ENCODE measurements at places on chromosomes 12 and 14.

- no peak for DNase-seq
These were observed 66.8 kb downstream of the COX16 start for GRCh38 chr14:70292716-70293115.

DNA sequence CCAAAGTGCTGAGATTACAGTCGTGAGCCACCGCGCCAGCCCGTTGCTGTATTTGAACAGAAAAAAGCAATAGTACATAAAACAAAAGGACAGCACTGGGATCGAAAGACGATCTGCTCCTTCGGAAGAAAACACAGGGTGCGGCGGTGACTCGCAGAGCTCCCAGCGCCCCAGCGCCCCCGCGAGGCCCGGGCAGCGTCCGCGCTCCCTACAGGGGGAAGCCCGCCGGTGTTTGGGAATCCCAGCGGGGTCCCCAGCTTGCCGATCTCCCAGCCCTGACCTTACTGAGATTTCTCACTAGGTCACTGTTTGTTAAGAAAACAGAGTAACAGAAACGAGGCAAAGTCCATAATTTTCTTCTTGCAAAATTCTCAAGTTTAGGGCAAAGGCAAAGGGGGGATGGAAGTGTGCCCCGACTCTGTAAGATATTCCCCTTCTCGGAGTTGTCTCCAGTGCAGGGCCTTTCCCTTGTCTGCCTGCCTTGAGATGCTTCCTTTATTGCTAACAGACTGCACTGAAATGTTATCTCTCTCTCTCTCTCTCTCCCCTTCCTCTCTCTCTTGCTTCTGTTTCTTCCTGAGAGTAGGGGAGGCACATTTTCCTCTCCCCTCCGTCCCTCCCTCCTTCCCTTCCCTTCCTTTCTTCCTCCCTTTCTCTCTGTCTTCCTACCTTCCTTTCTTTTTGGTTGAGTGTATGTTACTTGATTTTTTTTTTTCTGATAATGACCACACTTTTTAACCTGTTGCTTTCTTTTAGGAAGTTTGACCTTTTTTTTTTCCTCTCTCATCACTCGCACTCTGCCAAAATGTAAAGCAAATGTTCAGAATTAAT lies 91.9 kb downstream of the TMEM30B start:
- no peak for DNase-seq

DNA sequence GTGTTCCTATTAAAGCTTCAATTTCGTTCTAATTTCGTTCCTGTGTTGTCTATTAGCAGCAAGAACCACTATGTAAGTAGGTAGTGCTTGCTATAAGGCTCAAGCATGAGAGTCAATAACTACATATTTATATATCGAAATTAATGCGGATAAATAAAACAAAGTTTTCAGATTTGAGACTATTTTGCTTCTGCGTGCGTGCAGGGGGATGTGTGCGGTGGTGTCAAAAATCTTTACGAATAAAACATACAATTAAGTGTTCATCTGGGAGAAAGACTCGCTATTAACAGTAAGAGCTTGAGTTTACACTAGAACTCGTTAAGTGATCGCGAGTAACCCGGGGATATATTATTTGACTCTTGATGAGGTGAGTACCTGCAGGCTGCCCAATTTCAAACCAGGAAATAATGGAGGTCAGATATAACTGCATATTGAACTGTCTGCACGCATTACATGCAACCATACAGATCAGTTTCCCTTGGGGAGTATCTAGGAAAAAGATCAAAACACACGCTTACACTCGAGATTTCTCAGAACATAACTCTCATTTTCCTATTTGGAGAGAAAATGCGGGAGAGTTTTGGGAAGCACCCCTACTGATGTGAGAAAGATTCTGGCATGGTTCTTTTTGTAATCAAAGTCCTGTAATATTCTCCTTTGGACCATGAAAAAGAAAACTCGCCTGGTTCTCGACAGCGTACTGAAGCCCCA lies 813 bp downstream of the TWF1 start:
- DNase-seq = no peak

DNA sequence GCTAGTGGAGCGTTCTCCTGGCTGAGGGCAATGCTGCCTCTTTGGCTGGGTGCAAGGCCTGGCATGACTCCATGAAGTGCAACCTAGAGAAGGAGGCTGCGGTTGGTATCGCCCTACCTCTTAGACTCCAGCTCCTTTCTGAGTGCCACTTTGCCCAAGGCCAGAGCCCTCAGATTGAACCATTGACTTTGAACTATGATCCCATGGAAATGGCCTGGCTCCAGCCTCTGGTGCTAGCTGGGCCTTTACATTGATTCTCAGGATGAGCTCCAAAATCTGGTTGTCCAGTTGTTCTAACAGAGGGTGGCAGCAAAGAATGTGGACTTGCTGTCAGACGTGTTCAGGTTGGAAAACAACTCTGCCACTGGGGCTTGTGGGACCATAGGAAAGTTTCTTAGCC lies 16.1 kb upstream of the SMOC1 start:
- no peak for DNase-seq

GRCh38 chr12:14545144-14546124 lies 22.2 kb downstream of the PLBD1 start:
- no peak for DNase-seq
